ENCODE measurements at places on chromosomes 5 and 9.

GRCh38 chr5:112232667-112233066 lies 186.4 kb downstream of the EPB41L4A start:
- DNase-seq, result no peak

GRCh38 chr9:20219437-20219836 lies 402.9 kb downstream of the MLLT3 start:
- DNase-seq, result no peak

GRCh38 chr9:113461943-113462342 lies 1.6 kb upstream of the RGS3 start:
- DNase-seq, result no peak

DNA sequence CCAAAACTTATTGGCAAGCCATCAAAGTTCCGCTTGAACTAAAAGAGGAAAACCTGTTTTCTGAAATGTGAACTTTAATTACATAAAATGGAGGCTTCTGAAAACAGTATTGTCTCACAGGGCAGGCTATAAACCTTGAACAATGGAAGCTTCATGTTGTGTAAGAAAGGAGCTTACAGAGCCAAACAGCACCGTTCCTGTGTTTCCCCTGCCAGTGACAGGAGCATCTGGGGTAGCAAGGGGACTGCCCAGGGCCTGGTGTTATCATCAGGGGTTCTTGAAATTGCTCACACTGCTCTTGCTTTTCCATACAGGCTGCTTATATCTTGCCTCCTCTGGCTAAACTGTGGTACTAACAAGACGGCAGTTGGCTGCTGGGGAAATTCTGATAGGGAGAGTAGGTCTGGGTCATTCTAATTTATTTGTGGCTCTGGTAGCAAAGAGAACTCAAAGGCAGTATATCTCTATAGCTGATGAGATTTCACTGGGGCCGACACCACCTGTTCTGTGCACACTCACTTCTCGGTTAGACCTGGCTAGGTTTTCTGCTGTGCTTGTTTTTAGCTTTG lies 40.4 kb downstream of the BASP1 start:
- no peak for DNase-seq

- DNase-seq, result no peak
Observed at GRCh38 chr9:89911721-89912604, 307.2 kb downstream of the GADD45G start.

DNA sequence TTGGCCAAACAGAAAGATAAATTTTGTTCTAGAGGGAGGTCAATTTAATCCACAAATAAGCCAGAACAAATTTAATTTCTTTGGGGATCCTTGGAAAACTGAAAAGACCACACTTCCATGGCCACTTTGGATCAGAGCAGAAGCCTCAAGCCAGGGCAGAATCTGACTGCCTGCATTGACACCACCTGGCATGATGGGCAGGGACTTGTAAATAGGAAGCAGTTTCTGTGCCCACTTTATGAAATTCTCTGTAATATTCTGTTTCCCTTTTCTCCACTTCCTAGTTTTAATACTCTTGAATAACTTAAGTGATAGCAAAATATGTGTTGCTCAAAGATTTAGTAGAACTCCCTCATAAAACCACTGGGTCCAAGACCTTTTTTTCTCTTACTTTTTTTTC lies 6.7 kb upstream of the TMEM252 start:
- no peak for DNase-seq

DNA sequence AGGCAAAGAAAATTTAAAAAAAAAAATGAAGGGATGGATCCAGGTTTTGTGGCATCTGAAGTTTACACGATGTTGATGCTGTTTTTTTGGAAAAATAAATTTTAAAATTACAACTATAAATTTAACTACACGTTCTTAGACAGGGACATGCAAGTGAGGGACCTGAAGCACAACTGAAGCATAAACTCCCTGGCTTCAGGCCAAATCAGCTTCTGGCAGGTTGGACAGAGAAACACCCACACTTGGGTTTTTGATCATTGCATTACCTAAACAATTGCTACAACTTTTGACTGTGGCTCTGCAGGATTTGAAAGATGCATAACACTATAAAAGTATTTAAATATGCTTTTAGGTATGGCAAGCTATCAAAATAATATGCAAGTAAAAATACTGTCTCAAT lies 1318.3 kb upstream of the DMAC1 start:
- DNase-seq, result no peak

DNA sequence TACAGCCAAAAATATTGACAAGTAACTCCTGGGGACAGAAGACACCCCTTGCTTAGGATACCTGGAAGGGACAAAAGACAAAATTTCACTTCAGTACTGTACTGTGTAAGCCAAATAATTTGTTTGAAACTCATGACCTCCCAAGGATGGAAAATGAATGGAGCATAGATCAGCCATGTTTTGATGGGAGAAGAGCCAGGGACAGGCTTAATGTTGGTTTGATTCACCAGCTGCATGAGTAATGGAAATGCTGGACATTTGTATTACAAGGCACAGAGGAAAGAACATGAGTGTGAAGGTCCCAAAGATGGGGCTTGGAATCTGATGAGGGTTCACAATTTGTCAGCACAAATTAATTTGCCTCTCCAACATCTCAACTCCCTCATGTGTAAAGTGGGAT lies 122.8 kb downstream of the ENC1 start:
- peak; percentile 73 for DNase-seq

GRCh38 chr9:134360180-134360759 lies 34.0 kb downstream of the RXRA start:
- DNase-seq, result no peak

DNA sequence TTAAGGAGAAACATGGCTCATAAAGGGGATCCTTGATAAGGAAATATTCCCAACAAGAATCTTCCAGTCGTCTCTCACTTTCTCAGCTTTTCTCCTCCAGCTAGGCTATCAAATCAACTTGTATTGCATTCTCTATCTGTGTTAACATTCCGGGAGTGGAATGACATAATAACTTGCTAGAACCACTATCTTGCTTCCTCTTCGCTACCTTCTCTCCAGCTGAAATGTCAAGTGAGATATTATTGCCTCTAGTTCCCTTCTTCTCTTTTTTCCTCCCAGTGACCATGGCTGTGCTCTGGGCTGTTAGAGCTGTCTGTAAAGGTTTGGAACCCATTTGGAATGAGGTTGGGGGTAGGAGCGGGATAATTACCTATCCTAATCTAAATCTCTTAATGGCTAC lies 1329.5 kb upstream of the WWC1 start:
- DNase-seq, result no peak

- no peak for DNase-seq
Observed at GRCh38 chr9:75488719-75489110, 400.4 kb downstream of the OSTF1 start.

GRCh38 chr5:5377780-5378179 lies 44.7 kb upstream of the ICE1 start:
- DNase-seq, result no peak

GRCh38 chr9:99026956-99027298 lies 78.0 kb upstream of the TGFBR1 start:
- DNase-seq, result no peak
